NCI-H146 (cell line): ENCODE measurements at places on chromosomes 16 and 17.

- DNase-seq, result no peak
Measured at GRCh38 chr17:63722403-63722802, 19.2 kb downstream of the STRADA start.

DNA sequence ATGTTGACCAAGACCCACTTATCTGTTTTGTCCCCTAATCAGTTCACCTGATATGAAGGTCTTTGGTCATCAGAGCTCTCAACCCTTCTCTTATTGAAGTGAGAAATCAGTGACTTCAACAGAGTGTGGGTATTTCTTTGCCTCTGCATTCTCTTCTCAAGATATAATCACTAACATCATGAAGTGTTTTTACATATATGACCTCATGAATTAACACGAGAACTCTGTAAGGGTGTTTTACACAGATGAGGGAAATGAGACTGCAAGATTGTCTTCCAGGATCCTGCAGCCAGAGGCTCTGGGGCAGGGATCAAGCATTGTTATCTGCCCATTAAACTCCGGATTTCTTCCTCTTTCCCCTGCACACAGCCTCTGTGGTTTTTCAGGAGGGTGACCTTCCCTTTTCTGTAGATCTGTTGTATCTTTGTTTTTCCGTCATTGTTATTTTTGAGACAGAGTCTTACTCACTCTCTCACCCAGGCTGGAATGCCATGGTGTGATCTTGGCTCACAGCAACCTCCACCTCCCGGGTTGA lies 22.7 kb downstream of the LCMT1 start:
- DNase-seq, result no peak

GRCh38 chr17:56175299-56175955 lies 22.2 kb downstream of the ANKFN1 start:
- no peak for DNase-seq

GRCh38 chr17:19876529-19877161 lies 8.9 kb upstream of the ULK2 start:
- no peak for DNase-seq

- DNase-seq, result no peak
Measured at GRCh38 chr17:38797158-38797490, 2.2 kb downstream of the PIP4K2B start.

GRCh38 chr17:43531955-43532354 lies 14.2 kb downstream of the ETV4 start:
- no peak for DNase-seq

DNA sequence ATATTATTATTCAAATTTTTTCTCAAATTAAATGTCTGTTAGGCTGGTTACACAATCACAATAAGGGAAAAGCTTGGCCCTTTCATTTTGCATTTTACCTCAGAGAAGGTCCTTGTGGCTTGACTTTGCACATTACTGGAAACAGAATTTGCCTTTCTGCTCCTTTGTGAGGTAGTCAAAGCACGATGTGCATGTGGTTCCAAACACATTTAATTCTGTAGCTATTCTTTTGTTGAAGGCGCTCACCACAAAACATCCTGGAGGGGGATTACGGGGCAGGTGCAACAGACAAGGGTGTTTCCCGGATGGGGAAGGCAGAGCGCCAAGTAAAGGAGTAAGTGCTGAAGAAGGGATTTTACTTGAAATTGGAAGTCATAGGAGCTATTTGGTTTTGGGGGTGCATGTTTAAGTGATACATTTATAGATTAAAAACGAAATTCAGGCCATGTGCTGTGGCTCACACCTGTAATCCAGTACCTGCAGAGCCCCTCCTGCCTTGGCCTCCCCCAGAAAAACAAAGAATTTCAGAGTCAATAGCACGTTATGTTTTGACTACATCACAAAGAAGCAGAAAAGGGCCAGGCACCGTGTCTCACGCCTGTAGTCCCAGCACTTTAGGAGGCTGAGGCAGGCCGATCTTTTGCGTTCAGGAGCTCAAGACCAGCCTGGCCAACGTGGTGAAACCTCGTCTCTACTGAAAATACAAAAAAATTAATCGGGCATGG lies 31.2 kb upstream of the TENT4B start:
- peak; percentile 2 for DNase-seq

GRCh38 chr16:81366316-81366932 lies 51.7 kb downstream of the GAN start:
- DNase-seq, result peak; percentile 16

DNA sequence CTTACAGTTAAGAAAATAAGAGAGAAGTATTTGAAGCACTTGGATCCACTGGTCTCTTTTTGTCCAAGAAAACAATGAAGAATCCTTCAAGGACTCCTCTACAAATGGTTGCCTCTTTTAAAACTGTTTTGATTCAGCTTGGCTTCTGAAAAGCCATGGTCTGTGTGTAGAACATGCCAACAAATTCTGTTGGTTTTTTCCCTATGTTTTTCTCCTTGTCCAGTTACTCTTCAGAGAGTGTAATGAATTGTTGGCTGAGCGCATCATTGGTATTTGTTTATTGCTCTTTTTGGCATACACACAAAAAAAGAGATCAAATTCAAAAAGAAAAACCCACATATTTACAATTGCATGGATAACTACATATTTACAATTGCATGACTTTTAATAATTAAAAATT lies at the start of gene ABCA10:
ABCA10 (minus strand) TSS at position 249 of the 400 bp plus-strand sequence. CDS start 3,466 bp downstream, outside the sequence.
- no peak for DNase-seq

- DNase-seq, result no peak
Measured at GRCh38 chr17:76884995-76885893, 17.0 kb downstream of the MGAT5B start.

- peak; percentile 61 for DNase-seq
Measured at GRCh38 chr17:64120159-64120810, 9.7 kb downstream of the ERN1 start.

DNA sequence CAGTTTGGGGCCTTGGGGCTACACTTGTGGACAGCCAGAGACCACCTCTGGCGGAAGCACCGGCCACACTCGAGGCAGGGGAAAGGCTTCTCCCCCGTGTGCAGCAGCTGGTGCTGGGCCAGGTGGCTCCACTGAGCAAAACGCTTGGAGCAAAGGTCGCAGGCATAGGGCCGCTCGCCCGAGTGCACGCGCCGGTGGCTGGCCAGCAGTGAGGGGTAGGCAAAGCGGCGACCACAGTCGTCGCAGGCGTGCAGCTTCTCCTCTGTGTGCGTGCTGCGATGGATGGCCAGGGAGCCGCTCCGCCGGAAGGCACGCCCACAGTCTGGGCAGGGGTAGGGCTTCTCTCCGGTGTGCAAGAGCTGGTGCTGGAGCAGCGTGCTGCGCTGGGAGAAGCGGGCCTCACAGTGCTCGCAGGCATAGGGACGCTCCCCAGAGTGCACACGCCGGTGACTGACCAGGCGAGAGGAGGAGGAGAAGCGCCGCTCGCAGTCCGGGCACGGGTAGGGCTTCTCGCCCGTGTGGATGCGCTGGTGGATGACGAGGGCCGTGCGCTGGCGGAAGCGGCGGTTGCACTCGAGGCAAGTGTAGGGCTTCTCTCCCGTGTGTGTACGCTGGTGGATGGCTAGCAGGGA lies 5.8 kb downstream of the ZNF689 start:
- no peak for DNase-seq

- DNase-seq, result peak; percentile 22
Measured at GRCh38 chr17:1829216-1829591, 498 bp downstream of the SMYD4 start.

GRCh38 chr16:24668481-24669061 lies 60.9 kb upstream of the TNRC6A start:
- no peak for DNase-seq

DNA sequence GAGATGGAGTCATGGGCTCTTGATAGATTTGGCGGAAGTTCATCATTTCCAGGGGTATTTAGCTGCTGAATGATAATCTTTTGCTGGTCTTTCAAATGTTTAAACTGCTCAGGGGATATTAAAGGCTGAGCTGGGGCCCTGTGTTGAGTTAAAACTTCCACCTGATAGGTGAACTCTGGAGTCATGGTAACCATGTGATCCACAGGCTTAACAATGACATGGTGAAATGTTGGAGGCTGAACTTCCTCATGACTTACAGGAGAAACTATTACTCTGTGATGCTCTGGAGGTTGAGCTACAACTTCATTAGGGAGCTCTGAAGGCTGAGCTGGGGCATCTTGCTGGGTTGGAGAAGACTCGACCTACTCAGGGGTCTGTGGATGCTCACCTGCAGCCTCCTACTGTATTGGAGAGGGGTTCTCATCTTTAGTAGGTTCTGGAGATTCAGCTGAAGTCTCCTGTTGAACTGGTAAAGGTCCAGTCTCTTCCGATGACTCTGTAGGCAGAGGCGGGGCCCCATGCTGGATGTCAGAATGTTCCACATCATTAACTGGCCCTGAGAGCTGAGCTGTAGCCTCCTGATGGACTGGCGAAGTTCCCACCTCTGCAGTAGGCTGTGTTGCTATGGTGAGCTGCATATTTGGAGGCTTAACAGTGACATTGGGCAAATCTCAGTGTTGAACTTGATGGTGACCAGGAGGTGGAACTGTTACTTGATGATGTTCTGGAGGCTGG lies 24.2 kb downstream of the RDM1 start:
- no peak for DNase-seq

DNA sequence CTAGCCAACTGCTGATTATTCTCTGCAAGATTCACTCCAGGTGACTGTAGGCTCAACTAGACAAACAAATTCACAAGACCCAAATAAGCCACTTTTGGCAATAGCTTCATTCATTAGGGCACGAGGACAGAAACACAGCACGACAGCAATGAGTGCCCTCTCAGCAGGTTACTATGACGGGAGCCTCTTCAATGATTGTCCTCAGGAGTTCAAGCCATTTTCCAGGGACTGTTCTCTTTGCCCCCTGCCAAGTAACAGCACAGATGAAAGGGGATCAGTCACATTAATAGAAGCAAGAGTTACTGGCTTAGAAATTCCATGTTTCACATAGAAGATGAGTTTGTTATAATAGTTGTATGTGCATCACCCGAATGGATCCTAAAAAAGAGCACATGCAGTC lies 712.2 kb downstream of the CDH8 start:
- peak; percentile 89 for DNase-seq

- DNase-seq, result no peak
Measured at GRCh38 chr17:50064253-50065001, 8.5 kb downstream of the ITGA3 start.

DNA sequence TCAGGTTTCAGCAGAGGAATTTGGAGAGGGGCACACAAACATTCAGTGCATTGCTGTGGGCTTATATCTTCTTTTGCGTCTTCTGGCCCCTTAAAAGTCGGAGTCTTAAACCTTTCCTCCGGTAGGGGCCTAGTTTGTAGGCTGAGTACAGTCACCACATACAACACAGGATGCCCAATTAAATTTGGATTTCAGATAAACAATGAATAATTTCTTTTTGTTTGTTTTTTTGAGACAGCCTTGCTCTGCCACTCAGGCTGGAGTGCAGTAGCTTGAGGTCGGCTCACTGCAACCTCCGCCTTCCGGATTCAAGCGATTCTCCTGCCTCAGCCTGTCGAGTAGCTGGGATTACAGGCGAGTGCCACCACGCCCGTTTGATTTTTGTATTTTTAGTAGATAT lies 26.7 kb upstream of the ADORA2B start:
- no peak for DNase-seq

GRCh38 chr17:17741349-17742023 lies 60.2 kb downstream of the RAI1 start:
- no peak for DNase-seq

- DNase-seq, result no peak
Measured at GRCh38 chr16:82544378-82545160, 82.2 kb upstream of the CDH13 start.

DNA sequence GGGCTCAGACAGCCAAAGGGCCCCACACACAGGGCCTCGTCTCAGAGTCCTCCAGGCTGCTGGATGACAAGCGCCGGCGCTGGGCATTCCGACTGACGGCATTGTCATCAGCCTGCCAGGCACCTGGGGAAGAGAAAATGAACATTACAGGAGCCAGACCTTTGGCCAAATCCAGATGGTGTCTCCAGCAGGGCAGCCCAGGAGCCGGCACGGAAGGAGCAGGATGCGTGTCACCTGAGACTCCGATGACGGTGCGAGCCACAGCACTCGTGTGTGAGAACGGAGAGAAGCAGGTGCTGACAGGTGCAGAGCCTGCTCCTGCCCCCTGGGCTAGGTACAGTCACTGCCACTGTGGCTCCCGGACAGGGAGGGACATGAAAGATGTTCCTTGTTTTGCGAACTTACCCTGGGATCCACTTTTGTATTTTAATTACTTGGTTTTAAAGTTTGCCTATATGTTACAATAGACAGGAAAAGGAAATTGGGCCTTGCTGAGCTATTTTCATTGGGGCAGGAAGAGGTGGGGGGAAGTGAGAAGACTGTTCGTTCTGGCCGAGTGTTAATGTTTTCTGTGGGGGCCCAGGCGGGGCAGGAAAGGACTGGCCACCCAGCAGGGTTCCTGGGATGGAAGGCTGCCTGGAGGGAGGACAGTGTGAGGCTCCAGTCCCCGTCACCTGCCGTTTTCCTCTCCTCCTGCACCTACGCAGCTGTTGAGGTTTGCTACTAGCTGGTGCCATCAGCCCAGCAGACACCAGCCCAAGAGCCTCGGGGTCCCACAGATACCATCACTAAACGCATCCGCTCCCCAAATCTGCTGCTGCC lies 4.4 kb upstream of the FOXJ1 start:
- peak; percentile 85 for DNase-seq

DNA sequence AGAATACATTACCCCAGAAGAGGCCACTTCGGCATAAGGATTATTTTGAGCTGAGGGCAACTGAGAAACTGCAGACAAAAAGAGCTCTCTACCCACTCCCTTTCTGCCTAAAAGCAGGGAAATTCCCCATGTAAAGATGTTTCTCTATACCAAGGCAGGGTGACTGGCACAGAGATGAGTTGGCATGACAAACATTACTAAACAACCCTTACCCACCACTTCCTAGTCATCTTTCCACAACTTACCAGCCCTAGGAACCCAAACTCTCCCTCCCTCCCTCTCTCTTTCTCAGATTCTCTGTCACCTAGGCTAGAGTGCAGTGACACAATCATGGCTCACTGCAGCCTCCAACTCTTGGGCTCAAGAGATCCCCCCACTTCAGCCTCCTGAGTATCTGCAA lies 68.6 kb downstream of the EMP2 start:
- DNase-seq, result no peak

GRCh38 chr16:23754594-23755483 lies at the start of gene CHP2:
Gene CHP2, plus strand, starts transcription at chr16:23755026. Its CDS starts 24 bp downstream, at chr16:23755050.
- DNase-seq, result peak; percentile 33

DNA sequence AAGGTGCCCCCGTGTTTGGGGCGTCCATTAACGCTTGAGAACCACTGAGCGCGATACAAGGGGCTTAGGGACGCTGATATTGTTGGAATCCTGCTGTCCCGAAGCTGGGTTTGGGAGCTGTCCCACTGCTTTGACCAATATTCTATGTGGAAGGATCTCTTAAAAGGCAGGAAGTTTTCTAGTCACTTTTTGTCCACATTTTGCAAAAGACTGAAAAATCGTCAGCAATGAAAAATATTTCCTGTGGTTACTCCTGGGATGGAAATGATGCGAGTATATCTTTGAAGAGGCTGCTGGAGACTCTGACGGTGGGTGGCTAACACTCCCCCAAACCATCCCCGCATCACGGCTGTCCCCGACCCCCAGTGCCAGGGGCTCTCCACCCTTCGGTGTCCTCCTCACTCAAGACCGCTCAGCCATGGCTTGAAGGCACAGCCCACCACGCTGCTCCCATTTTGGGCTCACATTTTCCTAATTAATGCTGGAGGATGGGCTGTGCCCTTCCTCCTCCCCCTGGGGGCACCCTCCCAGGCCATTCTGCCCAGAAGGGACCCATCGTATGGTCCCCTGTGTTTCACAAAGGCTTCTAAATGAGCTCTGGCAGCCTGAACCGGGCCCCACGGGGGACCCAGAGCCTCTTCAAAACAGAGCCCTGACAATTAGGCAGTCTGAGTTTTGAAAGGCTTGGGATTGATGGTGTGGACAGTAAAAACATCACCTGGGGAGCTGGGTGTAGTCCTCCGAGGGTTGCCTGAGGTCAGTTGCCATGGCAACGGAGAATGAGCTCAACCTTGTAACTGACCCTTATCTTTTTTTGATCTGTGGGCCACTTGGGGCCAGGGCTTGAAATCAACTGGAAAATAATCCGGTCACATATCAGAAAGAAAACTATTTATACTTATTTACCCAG lies 158.6 kb downstream of the C16orf78 start:
- peak; percentile 96 for DNase-seq
